ENCODE measurements at places on chromosomes 11 and 22. TPM values are rescaled to one million over a fixed set of nuclear protein-coding genes. Genes with fewer than 3 reads are reported as not detected.

KRTAP5-1 gene
- total RNA-seq: 0.30 TPM

OR5P2 gene
- not detected for total RNA-seq

BBS1 gene
- 25.0 TPM for total RNA-seq

LRFN4 gene
- 5.5 TPM for total RNA-seq

All from skin of body (tissue), 3 donors.